ENCODE measurements at places on chromosomes 11 and 22.

- no peak for DNase-seq
These were observed 1089.3 kb downstream of the FAM181B start for GRCh38 chr11:81644239-81644840.

GRCh38 chr11:34302046-34302921 is 55.5 kb downstream of the ABTB2 start:
- DNase-seq = no peak

DNA sequence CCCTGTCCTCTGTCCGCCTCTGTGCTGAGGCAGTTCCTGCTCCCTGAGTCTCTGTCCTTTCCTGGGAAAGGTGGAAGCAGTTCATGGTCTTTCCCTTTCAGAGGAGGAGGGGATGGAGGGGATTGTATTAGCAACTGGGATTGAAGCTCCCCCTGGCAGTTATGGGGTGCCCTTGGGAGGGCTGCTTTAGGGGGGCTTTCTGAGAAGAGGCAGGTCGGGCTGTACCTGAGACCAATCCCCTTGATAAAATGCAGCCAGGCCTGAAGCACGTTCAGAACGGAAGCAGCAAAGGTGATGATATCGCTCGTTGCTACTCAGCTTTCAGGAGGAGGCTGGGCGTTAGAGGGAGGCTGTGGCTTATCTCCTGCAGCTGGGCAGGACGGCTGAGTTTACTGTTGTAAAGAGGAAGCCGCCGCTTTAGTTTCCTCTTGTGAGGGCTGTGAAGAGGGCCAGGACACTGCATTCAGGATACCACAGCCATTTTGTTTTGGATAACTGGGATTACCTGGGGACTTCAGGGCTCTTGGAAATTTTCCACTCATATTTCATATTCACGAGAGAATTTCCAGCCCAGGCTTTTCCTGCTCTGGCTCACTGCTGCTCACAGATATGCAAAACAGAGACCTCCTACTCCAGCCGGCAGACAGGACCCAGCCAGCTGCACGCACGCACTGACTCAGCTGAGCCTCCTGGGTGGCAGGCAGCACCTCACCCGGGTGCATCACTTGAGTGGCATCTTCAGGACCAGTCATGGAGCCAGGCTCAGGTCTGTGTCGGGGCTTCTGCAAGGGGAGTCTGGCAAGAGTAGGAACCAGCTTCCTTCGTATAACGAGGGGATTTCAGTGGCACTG is 798 bp downstream of the AMPD3 start:
- DNase-seq = peak; percentile 52

DNA sequence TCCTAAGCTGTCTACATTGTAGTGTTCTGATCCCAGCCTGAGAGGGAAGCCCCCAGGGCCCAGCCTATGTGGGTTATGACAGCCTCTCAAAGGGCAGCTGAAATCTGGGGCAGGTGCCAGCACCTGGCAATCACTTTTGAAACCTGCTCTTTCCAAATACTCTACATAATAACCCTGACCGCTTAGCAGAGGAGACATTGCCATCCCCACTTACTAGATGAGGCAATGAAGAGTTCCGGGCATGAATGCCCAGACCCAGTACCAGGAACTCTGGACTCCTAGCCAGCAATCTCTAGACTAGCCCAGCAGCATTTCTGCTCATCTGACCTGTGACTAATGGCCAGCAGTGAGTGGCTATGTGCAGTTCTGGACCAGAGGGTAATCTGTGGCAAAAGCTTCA is 412.4 kb upstream of the CADM1 start:
- DNase-seq = no peak

GRCh38 chr11:115872416-115872815 is 368.2 kb upstream of the CADM1 start:
- no peak for DNase-seq

DNA sequence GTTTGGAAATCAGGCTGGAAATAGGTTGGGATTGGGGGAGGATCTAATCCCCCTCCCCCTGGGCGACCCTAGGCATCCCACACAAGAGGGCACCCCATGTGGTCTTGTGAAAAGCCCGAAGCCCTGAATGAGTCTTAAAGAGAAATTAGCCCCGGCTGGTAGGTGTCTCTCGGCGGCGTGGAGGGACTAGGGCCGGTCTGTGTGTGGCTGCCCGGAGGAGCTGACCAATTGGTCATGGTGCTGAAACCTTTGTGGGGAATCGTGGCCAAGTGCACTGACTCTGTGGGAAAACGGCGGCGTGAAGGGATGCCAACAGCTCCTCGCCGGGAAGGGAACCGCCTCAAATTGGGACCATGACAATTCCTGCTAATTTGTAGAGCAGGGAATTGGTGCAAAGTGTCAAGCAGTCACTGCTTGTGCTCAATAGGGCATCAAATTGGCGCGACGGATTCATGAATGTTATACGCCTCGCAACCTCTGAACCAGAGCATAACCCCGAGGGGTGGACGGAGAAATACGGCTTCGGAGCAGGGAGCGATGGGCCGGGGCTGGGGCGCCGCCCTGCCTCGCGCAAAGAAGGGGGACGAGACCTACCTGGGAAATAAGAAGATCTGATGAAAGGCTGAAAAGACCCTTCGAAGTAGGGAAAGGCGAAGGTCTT is 1.5 kb downstream of the DBX1 start:
- DNase-seq = no peak

- no peak for DNase-seq
These were observed 65.3 kb downstream of the ABTB2 start for GRCh38 chr11:34292546-34292945.

DNA sequence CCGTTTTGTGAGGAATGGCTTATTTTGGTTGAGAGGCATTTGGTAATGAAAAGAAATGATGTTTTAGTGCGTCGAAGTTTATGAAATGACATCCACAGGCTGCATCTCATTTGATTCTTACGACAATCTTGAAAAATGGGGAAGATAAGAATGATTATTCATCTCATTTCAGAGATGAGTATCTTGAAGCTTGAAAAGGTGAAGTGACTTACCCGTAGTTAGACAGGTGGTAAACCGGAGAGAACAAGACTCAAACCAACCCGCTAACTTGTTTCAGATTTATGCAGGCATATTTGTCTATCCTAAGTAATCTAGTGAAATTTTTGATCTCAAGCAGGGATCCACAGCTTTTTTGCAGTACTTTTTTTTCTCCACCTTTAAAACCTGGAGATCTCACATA is 9.1 kb upstream of the SORL1-AS1 start:
- no peak for DNase-seq

- DNase-seq = no peak
These were observed 50.4 kb downstream of the GDPD4 start for GRCh38 chr11:77250881-77251640.

DNA sequence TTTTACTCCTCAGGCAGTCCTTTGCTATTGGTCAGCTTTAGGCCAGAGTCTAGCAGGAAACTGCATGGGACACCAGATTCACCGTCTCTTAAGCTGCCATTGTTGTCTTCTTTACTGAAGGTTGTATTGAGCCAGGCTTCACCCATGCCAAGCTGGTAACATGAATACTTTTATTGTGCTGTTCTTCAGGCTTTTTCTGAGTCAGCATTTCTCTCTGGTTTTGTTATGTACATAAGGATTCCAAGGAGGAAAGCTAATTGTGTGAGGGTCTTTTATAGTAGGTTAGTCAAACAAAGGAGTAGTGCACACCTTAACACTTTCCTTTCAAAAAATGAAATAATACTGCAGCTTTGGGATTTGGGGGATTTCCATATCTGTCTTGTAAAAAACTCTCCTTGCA is 252.8 kb downstream of the JRKL start:
- no peak for DNase-seq

DNA sequence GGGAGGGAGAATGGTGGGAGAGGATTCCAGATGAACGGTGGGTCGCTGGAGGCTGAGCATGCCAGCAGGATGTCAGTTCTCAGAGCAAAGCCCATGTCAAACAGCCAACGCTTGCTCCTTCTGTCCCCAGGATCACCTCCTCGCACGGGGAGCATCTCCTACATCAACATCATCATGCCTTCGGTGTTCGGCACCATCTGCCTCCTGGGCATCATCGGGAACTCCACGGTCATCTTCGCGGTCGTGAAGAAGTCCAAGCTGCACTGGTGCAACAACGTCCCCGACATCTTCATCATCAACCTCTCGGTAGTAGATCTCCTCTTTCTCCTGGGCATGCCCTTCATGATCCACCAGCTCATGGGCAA is 1.5 kb downstream of the MCHR1 start:
- DNase-seq = no peak

DNA sequence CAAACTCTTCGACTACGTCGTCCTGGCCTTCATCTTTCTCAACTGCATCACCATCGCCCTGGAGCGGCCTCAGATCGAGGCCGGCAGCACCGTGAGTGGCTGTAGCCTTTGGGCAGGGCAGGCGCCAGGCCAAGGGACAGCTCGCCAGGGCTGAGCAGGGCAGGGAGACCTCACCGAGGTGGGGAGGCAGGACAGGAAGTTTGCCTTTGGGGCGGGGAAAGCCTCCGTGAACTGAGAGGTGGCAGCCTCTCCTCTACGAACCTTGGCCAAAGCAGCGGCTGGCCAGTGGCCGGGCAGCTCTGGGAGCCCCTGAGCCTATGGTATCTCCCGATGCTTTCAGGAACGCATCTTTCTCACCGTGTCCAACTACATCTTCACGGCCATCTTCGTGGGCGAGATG is 93.2 kb downstream of the CACNA1I start:
- no peak for DNase-seq

DNA sequence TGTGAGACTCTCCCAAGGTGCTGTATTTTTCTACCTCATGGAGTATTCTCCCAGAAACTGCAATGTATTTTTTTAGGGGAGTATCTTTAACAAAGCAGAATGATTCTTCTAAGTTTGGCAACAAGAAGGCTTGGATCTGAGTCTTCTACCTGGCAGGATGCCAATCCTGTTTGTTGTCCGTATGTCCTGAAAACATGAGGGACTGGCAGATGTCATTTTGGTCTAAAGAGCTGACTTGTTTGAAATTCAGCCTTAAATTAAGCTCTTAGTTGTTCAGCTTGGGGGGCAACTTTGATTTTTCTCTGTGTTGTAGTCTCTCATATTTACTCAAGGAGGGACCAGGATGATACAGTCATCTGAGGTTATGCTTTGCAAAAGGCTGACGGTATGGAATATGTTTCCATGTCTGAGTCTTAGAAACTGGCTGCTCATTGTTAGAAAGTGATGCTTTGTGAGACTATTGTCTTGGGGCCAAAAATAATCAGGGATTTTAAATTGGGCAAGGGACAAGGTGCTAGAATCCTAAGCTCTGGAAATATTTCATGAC is 9.3 kb downstream of the MRPL16 start:
- DNase-seq = no peak
